ENCODE measurements at places on chromosomes 11 and 22.

- DNase-seq = no peak
These were observed 62.1 kb downstream of the TCF20 start for GRCh38 chr22:42208362-42208761.

- DNase-seq = no peak
These were observed 8.6 kb downstream of the RPUSD4 start for GRCh38 chr11:126202646-126203359.

DNA sequence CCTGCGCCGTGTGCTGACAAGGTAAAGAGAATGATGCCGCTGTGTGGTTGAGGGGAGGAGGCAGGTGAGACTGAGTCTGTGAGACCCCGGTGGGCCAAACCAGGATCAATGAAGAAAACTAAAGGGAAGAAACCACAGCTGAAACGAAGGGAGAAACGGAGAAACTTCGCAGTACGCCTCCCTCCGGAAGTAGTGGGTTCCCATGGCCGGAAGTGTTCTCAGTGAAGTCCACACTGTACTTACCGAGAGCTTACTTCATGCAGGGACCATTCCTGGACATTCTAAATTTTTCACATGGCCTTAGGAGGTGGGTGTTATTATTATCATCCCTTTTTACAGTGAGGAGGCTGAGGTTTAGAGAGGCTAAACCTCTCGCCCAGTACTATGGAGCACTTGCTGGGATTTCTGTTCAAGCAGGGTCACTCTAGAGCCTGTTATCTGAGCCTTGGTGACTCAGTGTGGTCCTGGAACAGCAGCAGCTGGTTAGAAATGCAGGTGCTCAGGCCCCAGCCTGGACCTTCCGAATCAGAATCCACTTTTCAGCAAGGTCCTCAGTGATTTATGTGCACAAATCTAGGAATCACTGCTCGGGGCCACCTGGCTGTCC is 17.9 kb downstream of the CD5 start:
- DNase-seq = no peak

GRCh38 chr11:65152122-65152521 is 17.8 kb upstream of the SYVN1 start:
- no peak for DNase-seq

- no peak for DNase-seq
These were observed 1.4 kb upstream of the ROBO3 start for GRCh38 chr11:124863826-124864165.

DNA sequence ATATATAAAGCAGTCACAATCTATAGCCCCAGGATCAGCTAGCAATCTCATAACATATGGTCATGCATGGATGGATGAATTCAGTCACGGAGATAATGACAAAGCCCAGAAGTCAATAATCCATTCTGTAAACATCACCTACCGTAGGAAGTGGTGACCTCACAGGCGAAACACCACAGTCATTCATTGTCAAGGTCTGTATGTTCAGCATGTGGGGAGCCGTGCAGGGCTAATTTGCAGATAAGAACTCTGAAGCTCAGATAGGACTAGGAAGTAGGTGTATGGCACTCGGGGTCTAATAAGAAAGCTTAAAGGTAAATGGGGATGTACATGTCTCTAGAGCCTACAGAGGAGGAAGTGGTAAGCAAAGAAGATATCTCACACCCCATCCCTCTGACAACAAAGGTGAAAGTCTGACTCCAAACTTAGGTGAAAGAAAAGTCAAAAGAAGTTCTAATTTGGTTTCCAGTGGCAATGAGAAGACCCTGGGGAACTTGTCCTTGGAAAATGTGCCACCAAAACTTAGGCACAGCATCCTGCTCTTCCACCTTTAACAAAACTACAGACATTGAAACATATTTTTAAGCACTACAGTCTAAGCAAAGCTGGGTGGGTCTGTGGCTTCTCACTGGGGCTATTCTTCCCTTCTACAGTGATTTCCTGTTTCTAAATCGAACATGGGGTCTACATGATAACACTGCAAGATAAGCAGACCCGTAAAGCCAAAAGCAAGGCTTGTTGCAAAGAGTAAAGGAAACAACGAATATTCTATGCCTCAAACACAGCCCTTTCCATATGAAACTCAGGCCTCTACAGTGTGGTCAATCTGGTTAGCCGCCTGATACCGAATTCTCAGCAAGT is 5.2 kb downstream of the CRTAM start:
- peak; percentile 42 for DNase-seq

- no peak for DNase-seq
These were observed 69.2 kb upstream of the PRR5 start for GRCh38 chr22:44632541-44633396.

DNA sequence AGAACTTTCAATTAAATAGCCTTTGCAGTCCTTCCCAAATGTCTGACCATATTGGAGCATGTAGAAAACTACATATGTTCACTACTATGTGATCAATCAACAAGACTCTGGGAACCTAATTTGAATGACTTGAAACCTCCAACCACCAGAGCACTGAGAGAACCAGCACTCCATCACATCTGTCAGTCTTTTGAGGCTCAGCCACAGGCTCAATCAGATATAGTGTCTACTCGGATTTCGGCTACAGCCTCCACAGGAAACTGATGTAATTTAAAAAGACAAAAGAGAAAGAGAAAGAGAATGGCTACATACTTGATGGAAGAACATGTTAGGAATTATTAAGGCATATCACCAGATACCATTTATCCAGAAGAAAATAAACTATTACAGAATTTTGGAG is 859.0 kb downstream of the FAM181B start:
- DNase-seq = no peak

DNA sequence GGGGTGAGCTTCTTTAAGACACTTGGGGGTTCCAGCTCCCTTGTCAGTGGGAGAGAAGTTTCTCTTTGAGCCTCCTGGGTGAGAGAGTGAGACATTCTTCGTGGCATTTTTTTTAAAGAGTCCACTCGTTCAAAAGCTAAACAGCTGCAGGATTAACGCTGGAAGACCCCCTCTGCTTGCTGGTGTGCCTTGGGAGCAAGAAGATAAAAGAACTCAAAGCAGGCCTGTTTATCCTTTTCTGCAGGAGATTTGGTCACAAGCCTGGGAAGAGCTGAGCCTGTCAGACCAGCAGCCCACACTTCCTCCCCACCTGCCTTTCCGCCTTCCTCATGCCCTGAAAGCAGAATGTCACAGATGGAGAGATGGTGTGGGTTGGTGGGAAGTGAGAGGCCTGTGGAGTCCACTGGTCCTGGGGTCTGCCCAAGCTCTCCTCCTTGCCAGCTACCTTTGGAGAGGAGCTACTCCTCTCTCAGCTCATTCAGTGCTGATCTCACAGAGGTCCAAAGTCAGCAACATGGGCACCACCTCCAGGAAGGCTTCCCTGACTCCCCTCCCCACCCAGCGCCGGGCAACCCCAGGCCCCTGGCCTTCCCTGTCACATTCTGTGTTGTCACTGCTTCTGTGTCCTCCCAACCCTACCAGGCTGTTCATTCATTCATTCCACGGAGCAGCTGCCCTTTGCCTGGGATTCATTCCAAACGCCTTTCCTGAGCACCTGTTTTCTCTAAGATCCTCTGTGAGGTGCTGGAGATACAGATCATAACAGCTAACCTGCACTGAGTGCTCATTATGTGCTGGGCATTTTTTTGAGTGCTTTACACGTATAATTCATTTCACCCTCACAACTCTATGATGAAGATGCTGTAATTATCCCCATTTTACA is 6.7 kb downstream of the GDPD5 start:
- DNase-seq = no peak
